Fibroblast of skin of right biceps (primary cell): ENCODE measurements at places on chromosomes 7 and 10.

DNA sequence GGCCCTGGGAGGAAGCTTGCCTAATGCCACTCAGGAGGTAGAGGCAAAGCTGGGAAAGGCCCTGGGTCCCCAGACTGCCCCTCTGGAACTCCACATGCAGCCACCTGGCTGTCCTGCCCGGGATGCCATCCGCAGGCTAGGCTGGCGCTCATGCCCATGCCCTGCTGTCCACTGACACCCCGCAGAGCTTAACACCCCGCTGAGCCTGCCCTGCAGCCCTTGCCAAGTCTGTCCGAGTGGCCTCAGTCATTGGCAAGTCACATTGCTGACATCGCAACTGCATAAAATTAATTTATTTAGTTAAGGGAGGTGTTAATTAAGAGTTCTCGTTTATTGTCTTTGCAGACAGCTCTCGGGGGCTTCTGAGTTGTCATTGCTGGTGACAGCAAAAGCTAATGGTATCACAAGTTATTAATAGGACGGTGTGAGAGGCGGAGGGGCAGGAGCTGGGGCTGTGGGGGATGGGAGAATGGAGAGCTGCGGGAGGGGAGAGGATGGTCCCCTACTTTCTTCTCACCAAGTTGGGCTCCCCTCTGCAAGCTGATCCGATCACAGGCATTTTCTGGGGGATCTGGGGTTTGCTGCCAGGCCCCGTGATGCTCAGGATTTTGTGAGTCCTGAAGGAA is 55.6 kb upstream of the PCBD1 start:
- DNase-seq, result no peak

- DNase-seq, result peak; percentile 95
These were observed 145.7 kb upstream of the RHEB start for GRCh38 chr7:151665368-151665767.

DNA sequence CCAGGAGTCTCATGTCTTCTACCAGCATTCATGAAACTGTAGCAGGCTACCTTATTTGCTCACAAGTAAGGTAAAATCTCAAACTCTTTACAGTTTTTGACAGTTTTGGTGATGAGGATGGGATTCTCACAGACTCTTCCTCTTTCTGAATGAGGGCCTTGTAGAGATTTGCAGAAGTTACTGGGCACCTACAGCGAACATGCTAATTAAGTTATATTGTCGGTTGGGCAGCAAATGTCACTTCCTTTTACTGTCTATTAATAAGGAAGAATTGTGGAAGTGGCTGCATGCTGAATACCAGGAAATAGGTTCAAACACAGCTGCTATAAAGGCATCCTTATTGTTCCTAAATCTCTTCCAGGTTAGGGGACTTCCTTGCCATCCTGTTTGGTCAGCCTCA is 189.6 kb downstream of the DNAJC1 start:
- no peak for DNase-seq

DNA sequence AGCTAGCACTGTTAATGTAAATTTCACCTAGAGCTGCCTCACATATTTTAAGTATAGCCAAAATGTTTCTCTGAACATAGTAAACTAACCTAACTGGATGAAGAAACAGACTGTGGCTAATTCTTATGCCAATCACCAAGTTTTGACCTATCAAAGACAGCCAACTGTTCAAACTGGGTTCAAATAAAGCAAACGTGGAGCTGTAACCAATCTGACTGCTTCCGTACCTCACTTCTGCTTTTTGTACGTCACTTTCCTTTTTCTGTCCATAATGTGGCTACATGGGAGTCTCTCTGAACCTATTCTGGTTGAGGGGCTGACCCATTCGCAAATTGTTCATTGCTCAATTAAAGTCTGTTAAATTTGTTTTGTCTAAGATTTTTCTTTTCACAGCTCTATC is 66.3 kb upstream of the ETV1 start:
- DNase-seq, result no peak

DNA sequence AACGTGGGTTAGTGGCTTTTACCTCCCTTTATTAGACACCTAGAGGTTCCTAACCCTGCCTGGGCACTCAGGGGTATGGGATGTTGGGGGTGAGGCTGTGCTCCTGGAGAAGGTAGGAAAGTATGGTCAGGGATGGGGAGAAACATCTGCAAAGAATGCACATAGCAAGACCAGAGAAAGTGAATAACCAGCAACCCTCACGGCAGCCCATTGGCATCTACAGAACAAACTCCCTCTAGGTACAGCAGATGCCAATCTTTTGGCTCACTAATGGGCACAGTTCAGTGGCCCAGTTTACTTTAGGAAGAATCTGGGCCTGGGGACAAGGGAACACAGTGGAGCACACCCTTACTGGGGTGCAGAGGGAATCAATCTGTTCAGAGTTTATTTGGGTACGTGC is 143.9 kb downstream of the JAZF1 start:
- DNase-seq, result no peak
